Right renal cortex interstitium (tissue), 3 donors: ENCODE measurements at places on chromosomes 6 and 20. TPM values are rescaled to one million over a fixed set of nuclear protein-coding genes. Genes with fewer than 3 reads are reported as not detected.

The GRIK2 gene
- 17.3 TPM for polyA plus RNA-seq

The SYS1 gene
- polyA plus RNA-seq: 33.8 TPM

The PTCRA gene
- 0.51 TPM for polyA plus RNA-seq

The CTAGE9 gene
- polyA plus RNA-seq: not detected

The SNAP25 gene
- polyA plus RNA-seq: 5.5 TPM

The TRDN gene
- polyA plus RNA-seq: 2.7 TPM

The BANF2 gene
- not detected for polyA plus RNA-seq

The CST3 gene
- 150 TPM for polyA plus RNA-seq

The CDK19 gene
- 38.9 TPM for polyA plus RNA-seq

The GTSF1L gene
- polyA plus RNA-seq: not detected

The TAGAP gene
- 0.92 TPM for polyA plus RNA-seq

The PRDM13 gene
- polyA plus RNA-seq: not detected
